ENCODE measurements at places on chromosomes 13 and 19. TPM values are rescaled to one million over a fixed set of nuclear protein-coding genes. Genes with fewer than 3 reads are reported as not detected.

Gene KLK15
- total RNA-seq: not detected

Gene DNAJC15
- total RNA-seq: 33.2 TPM

Gene ZNF560
- total RNA-seq: not detected

Gene PRR22
- 1.3 TPM for total RNA-seq

Gene OXGR1
- not detected for total RNA-seq

Gene TJP3
- 0.98 TPM for total RNA-seq

Gene GPATCH1
- 5.0 TPM for total RNA-seq

Gene BRSK1
- total RNA-seq: 3.8 TPM

Gene GDF15
- 281 TPM for total RNA-seq

Gene KCNN1
- 0.10 TPM for total RNA-seq

Gene FAM216B
- total RNA-seq: 2.2 TPM

Gene RASAL3
- not detected for total RNA-seq

Gene FFAR3
- total RNA-seq: not detected

Gene NFIX
- 5.2 TPM for total RNA-seq

Gene GAPDHS
- total RNA-seq: not detected

Gene SYNE4
- total RNA-seq: 0.22 TPM

Gene NFKBIB
- total RNA-seq: 17.0 TPM

Gene ANKLE1
- 1.2 TPM for total RNA-seq

Gene FGF14
- 8.2 TPM for total RNA-seq

Gene GRIN3B
- total RNA-seq: not detected

Gene CEACAM16
- total RNA-seq: not detected

Gene SIAH3
- total RNA-seq: not detected

Gene B9D2
- 3.1 TPM for total RNA-seq

Gene CLDND2
- total RNA-seq: 1.2 TPM

Gene MEGF8
- total RNA-seq: 7.8 TPM

Gene GRK1
- not detected for total RNA-seq

Gene ZNF497
- 2.1 TPM for total RNA-seq

Gene CD79A
- total RNA-seq: not detected

Gene GTF3A
- total RNA-seq: 189 TPM
